ENCODE measurements at places on chromosomes 1 and 21.

DNA sequence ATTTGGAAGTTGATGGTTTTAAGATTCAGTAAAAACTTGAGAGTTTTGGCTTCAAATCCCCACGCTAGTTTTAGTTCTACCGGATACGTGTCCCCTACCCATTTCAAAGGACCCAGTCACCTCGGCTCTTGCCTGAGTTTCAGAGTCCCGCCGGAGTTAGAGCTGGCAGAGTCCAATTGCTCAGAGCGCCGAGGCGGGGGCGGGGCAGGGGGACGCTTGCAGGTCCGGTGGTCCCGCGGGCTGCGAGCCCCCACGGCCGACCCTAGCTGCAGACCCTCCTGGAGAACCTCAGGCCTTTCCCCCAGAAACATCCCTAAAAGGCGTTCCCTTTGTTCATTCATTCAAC lies 765 bp upstream of the VPS45 start:
- DNase-seq: peak; percentile 7

GRCh38 chr1:32881871-32882850 lies 4.1 kb upstream of the HPCA start:
- no peak for DNase-seq

- no peak for DNase-seq
These were observed 30.1 kb downstream of the LRIG2 start for GRCh38 chr1:113103048-113103447.

- DNase-seq: no peak
These were observed 35.1 kb downstream of the DIRAS3 start for GRCh38 chr1:68015369-68015768.

GRCh38 chr1:198986442-198986841 lies 347.6 kb downstream of the PTPRC start:
- DNase-seq: no peak

- no peak for DNase-seq
These were observed 21.8 kb upstream of the RAB4A start for GRCh38 chr1:229248821-229249817.

GRCh38 chr21:42671778-42672593 lies 18.6 kb downstream of the PDE9A start:
- no peak for DNase-seq

DNA sequence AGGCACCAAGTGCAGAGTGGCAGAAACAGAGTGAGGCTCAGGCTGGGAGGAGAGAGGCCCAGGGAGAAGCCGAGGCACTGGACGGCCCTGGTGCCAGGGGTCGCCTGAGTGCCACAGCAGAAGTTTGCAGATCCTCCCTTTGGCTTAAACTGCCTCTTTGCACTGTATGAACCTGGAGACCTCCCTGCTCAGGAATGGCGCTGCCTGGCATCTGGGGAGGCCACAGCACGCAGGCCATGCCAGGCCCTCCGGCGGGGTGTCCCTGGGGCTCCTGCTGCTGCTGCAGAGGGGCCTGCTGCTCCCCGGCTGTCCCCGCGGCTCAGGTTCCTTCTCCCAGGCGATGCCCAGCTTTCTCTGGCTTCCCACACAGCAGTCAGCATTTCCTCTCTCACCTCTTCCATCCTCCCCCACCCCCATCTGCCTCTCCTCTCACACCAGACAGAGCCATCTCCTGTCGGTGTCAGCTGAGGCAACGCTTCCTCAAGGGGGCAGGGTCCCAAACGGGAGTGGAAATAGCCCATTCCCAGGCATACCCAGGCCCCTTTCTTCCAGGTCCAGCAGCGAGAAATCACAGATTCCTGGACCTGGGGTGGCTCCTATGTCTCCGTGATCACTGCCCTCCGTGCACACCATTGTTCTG lies 35.2 kb downstream of the SYT6 start:
- no peak for DNase-seq

GRCh38 chr1:111569913-111570312 lies 49.7 kb upstream of the RAP1A start:
- DNase-seq: no peak

- DNase-seq: no peak
These were observed 31.1 kb upstream of the VN1R5 start for GRCh38 chr1:247224822-247225221.

GRCh38 chr1:156126630-156127534 lies 12.4 kb downstream of the LMNA start:
- peak; percentile 83 for DNase-seq

DNA sequence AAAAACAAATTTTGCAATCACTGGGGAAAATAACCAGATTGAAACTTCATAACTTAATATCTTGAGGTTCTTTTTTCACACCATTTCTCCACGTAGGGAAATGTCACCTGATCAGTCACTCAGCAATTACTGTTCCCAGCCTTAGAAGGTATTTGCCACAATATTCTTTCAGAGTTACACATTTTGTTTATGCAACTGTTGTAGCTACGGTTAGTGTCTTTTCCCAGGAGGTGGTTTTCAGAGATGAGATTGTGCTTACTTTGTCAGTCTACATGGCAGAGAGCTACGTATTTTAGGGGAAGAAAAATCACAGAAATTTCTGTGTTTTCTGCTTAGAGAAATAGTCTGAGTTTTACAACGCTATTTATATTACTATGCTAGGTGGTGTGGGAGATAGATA lies 792.8 kb upstream of the B3GALT2 start:
- no peak for DNase-seq

- no peak for DNase-seq
These were observed 67.1 kb downstream of the RUNX3 start for GRCh38 chr1:24862775-24863483.

DNA sequence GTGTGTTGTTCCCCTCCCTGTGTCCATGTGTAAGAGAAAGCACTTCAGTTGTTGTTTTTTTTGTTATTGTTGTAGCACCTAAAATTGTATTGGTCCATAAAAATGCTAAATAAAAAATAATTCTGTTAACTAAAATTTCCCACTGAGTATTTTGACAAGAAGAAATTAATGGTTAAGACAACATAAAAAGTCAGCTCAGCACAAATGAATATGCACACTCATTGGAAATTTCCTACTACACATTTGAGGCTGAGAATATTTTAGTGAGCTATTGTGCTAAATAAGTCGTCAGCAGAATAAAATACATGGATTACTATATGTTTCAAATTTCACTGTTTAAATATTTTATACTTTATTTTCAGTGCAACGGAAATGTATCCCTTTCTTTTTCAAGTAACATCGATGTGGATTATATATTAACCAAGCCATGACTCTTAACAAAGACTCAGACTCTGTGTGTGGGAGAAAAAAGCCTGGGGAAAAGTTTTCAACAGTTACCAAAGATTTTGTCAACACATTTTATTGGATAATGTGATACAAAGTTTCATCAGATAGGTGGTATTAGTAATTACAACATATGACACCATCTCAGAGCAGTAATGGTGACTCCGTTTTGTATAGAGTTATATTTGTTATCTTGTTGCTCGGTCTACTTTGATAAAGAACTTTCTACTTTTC lies 63.4 kb downstream of the LYPLAL1 start:
- no peak for DNase-seq

DNA sequence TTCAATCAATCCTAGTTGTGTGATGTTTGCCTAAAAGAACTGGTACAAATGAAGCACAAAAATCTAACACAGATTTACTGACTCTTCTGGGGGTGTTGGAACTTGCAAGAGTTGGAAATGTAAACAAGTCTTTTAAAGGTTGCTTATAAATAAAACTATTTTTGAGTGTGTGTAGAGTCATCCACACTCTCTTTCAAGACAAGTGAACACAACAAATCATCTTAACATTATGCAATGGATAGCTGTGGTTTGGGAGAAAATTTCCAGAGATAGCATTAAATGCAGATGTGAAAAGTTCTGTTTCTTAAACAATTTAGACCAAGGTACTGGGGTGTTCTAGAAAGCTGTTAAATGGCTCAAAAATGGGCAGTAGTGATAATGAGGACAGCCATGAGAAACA lies 28.7 kb downstream of the C1orf87 start:
- DNase-seq: no peak

GRCh38 chr1:35633547-35633946 lies 7.8 kb downstream of the PSMB2 start:
- no peak for DNase-seq

DNA sequence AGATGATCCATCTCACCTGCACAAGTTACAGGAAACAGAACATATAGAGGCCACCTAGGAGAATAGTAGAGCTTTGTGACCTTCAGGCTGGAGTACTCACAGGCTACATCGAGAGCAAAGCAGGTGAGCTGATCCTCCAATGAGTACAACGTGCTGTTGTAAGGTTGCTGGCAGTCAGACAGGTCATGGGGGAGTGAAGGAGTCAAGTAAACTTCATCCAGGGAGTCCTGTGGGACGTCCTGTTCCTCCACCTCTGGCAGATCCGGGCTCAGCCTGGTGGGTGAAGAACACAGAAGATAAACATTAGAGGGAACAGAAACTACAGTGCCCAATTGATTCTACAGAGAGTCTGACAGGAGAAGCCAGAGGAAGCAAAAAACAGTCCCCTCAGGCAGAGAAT lies 62.5 kb downstream of the PRKAB2 start:
- no peak for DNase-seq

GRCh38 chr1:5913078-5913845 lies 79.0 kb downstream of the NPHP4 start:
- no peak for DNase-seq

DNA sequence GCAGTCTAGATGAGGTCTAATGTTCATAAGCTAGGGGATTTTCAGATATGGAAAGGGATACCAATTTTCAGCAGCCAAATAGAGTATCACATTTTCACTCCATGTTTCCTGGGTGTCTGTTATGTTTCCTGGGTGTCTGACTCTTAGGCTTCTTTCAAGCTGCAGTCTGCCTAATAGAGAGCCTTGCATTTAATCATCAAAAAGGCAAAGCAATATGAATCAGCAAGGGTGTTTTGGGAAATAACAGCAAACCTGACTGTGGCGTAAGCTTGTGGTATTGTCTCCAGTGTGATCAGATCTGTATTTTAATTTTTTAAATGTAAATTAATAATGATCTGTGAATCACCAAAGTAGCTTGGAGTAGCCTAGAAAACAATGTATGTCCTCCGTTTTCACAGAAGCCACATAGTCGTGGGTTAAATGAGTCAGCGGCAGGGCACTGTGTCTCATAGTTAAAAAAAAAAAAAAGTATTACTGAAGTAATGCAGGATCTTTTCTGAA lies 10.4 kb downstream of the LGALS8 start:
- DNase-seq: no peak

GRCh38 chr1:20992322-20993056 lies 184.2 kb downstream of the EIF4G3 start:
- no peak for DNase-seq

DNA sequence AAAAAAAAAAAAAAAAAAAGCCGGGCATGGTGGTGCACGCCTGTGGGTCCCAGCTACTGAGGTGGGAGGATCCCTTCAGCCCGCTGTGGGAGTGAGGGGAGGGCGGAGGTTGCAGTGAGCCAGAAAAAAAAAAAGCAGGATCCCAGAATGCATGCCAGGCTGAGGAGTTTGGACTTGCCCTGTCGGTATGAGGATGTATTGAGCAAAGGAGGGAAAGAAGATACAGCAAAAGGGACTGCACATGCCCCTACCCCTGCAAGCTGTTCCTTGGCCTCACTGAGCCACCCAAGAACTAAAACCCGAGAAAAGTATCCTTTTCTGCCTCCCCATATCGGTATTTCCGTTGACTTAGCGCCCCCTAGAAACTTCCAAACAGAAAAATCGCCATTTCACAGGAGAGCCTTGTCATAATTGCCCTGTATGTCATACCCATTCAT lies 1.3 kb upstream of the GPATCH4 start:
- DNase-seq: no peak

DNA sequence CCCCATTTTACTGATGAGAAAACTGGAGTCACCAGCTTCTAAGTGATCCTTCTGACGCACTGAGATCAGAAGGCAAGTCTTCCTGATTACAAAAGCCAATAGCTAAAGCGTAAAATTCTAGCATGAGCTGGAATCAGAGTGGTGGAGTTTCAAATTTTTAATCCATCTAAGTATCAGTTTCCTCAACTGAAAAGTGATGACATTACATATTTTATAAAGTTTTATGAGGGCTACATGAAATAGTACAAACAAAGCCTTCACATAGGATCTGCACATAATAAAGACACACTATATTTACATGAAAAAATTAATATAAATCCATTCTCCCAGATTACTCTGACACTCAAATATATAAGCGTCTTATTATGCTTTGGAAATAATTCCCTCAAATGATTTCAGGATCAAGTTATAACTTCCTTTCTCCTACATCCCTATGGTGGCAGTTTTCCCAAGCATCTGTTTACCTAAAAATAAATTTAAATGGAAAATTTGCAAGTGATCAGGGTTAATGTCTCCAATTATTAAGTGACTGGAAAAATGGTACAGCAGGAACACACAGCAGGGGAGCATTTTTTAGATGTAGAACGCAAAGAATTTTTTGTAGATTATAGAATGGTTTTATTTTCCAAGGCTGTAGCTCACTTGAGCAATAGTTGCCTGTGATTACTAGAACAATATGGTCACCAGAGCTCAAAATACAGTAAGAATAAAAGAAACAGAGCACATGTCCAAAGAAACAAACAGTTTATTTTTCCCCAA lies 490.4 kb upstream of the C1orf87 start:
- no peak for DNase-seq

DNA sequence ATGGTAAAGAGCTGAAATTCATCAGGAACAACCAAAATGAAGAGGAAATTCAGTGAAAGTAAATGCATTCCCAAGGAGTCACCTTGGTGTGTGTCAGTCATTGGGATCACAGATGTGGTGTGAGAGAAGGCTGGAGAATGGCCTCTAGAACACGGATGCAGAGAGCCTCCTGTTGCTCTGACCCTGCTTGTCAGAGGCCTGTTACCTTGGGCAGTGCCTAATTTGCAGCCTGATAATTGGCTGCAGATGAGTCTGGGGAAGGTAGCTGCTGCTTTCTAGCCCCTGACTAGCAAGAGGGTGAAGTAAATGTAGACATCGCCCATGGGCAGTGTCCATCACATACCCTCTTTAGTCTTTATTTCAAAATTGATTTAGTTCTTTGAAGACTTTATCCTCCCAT lies 3.3 kb downstream of the GCSAML start:
- DNase-seq: no peak

GRCh38 chr1:151282883-151283725 lies 1.0 kb downstream of the ZNF687 start:
- peak; percentile 22 for DNase-seq

GRCh38 chr1:112925015-112925414 lies 31.0 kb downstream of the SLC16A1 start:
- no peak for DNase-seq

GRCh38 chr1:94737124-94737998 lies 82.8 kb upstream of the SLC44A3 start:
- DNase-seq: no peak

DNA sequence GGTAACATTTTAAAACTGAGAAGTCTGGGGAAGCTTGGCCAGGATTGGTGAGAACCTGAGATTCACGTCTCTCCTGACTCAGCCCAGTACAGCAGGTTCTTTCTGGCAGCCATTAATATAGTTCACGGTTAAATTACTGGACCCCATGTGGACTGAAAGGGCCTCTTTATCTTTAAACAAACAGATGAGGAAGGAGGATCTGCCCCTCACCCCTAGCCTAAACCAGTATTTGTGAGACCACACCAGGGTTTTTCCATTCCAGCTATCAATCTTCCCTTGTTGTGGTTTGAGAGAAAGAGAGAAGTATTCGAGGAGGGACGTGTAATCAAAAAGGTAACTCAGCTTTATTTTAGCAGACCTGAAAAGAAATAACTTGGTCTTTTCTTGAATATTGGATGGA lies 137.1 kb downstream of the PROX1 start:
- DNase-seq: no peak
